CD8-positive, alpha-beta memory T cell (primary cell): ENCODE measurements at places on chromosomes 13 and 19. TPM values are rescaled to one million over a fixed set of nuclear protein-coding genes. Genes with fewer than 3 reads are reported as not detected.
A peak's percentile ranks its signal among the peaks of the same experiment; 100 is the strongest.

GRCh38 chr19:44807162-44807561 is 1.7 kb upstream of the BCAM start:
- no peak for DNase-seq

DNA sequence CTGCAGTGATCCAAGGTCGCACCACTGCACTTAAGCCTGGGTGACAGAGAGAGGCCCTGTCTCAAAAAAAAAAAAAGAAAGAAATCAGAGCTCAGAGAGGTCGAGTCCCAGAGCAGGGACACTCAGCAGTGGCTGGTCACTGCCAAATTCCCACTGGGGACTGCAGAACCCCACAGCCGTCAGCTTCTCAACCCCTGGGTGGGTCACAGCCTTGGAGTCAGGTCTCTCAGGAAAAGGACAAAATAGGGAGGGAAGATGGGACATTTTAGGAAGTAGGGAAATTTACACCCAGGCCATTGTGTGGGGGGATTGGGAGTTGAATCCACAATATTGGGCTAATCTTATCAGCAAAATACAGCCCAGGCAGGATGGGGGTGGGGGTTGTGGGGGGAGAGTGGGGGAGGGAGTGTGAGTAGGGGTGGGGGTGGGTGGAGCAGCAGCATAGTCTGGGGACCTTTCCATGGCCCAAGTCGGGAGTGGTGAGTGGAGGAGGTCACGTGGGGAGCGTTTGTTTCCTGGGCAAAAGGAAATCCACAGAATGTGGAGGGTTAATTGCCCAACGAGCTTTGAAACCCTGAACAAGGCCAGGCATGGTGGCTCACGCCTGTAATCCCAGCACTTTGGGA is 5.0 kb upstream of the CCDC194 start:
- no peak for DNase-seq

DNA sequence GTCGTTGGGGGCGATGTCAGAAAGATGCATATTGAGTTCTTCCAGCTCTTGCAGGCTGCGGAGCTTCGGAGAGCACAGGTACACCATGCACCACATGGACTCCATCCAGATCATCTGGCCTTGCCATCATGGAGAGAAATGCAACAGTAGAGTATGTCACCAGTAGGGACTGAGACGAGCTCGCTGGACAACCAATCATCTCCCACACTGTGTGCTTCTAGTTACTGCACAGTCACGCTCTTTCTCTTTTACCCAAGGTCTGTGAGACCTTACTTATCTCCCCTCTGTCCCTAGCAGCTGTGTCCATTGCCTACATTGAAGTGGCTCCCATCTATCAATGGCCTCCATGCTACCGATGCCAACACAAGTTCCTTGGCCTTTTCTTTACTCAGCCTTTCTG is 90.5 kb downstream of the C13orf42 start:
- DNase-seq: no peak

- DNase-seq: no peak
These were observed 744.3 kb upstream of the ATXN8OS start for GRCh38 chr13:69363360-69363759.

GRCh38 chr13:110876609-110877008 is 38.3 kb downstream of the ANKRD10 start:
- no peak for DNase-seq

- DNase-seq: no peak
These were observed 465.6 kb downstream of the ITGBL1 start for GRCh38 chr13:101917833-101918661.

DNA sequence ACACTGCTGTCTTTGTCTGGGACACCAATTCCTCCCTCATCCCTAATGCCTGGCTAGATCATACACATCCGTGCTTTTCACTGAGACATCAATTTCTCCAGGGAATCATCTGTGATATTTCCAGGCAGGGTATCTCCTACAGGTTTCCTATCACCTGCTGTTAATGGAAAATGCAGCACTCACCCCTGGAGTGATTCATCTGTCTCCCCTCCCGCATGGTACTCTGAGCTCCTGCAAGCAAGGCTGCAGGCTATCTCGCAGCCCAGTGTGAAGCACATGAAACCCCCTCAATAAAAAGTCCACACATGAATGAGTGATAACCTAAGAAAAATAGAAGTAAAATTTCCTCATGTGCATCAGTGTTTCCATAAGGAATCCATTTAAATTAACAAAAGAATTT is 38.5 kb downstream of the SERTM1 start:
- no peak for DNase-seq

- peak; percentile 45 for DNase-seq
These were observed 462.5 kb downstream of the KLF5 start for GRCh38 chr13:73521290-73521624.

DNA sequence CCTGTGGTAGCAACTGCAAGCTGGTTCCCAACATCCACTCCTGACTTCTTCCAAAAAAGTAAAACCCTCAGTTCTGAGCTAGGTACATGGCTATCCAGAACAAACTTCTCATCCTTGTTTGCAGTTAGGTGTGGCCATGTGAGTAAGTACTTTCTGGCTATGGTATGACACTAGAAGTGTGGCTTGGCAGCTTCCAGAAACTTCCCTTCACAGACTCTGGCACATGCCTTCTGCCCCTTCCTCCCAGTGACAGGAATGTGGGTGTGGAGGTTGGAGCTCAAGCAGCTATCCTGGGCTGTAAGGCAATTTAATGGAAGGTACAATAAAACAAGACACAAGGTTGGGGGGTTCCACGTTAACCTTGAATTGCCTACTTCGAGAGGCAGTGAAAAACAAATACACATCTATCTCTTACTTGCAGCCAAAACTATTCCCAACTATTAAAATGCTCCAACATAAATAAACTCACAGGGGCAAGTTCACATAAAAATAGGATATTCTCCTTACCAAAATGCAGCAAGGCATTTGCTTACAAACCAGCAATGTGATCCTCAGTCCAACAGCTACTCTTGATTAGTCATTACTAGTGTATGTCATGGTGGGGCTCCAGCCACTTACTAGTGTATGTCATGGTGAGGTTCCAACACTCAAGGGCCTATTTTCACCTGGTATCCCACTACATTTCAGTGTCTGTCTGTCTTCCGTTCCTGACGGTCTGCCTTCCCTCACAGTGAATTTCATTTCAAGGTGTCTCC is 3.1 kb downstream of the SMG9 start:
- DNase-seq: no peak

DNA sequence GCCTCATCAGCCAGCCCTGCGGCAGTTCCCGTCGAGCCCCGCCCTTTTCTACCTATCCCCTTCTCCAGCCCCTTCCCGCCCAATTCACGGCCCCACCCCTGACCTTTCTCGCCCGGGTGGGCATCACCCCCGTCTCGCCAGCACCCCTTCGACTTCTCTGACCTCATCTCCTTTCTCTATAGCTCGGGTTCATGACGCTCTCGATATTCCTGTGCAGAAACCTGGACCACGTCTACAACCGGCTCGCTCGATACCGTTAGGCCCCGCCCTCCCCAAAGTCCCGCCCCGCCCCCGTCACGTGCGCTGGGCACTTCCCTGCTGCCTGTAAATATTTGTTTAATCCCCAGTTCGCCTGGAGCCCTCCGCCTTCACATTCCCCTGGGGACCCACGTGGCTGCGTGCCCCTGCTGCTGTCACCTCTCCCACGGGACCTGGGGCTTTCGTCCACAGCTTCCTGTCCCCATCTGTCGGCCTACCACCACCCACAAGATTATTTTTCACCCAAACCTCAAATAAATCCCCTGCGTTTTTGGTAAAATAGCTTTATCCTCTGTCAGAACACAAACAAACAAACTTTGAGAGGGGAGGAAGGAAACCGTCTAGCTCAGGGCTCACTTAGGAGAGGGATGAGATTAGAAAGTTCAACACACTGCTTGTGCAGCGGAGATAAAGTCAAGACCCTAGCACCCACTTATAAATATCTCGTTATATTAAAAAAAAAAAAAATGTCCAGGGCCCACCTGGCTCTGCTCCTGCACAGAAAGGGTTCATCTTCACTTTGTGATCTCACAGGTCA is 5.1 kb downstream of the CD37 start:
- no peak for DNase-seq

GRCh38 chr19:55377356-55378131 is 918 bp downstream of the TMEM190 start:
- DNase-seq: no peak

DNA sequence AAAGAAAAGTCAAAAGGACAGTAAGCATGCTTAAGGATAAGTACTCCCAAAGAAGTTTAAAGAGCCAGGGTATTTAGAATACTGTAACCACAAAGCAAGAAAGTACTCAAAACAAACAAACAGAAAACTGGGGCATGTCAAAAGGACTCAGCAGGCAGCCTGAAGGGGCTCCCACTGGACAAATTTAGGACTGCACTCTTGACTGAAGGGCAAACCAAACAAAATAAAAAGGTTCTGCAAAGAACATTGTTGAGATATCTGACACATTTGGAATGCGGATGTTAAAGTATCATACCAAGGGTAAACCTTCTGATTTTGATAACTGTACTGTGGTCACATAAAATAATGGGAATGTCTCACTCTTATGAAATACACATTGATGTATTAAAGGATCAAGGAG is 157.4 kb downstream of the TNFSF13B start:
- no peak for DNase-seq

DNA sequence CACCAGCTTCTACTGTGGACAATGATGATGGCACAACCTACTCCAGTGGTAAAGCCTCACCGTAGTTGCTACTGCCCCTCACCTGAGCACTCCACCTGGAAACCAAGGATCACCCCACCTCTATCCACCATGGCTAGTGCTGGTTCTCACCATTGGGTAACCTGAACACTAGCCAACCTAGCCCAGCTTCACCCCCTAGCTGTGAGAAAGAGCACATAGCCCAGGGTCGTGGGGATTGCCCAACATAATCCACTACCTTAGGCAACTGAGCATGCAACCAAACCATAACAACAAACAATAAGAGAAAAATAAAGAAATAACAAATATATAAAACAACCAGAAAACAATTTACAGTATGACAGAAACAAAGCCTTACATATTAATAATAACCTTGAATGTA is 560.1 kb downstream of the DIAPH3 start:
- DNase-seq: no peak

F7 gene
- 0.22 TPM for total RNA-seq

URAD gene
- not detected for total RNA-seq

CPB2 gene
- total RNA-seq: not detected

USE1 gene
- total RNA-seq: 35.4 TPM
